ENCODE measurements at places on chromosomes 4 and X.

DNA sequence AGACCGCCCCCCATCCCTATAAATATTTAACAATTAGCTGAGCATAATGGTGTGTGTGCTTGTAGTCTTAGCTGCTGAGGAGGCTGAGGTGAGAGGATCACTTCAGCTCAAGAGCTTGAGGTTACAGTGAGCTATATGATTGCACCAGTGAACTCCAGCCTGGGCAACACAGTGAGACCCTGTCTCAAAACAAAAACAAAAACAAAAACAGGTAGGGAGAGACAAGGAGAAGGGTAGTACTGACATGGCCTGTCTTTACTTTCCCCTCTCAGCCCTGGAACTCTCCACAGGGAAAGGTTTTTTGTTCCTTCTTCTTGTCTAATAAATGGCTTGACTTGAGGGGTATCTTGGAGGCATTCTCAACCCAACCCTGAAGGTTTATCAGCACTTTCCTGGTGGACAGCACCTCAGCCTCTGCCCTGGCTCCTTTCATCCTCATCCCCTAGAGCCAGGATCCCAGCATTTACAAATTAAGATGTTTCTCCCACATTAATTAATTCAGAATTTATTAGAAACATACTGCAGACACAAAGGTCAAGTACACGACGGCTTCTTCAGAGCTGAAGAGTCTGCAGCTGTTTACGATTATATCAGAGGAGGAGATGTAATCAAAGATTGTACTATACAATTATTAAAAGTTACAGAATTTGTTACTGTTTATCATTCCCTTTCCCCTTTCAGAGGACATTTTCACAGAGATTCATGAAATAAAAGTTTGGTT, 131.8 kb downstream of the AFF1 start:
- no peak for DNase-seq

- no peak for DNase-seq
Observed at GRCh38 chrX:153794897-153795816, 689 bp downstream of the SSR4 start.

DNA sequence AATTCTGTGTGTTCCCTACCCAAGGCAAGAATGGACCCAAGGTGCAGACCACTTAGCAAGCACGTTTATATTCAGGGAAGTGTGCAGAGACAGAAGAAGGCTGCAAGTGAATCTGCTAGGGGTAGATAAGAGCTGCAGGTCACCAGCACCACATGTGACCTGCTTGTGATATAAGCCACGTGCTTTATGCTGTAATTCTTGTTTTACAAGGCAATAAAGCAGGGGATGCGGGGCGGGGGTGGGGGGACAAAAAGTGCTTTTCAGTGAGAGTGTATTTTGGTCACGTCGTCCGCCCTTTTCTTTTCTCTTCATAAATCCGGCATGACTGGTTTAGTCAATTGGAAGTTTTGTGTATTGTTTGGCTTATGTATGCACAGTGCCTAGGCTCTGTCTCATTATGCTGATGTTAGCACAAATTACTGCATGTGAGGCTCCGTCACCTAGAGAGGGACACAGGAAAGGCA, 192.7 kb downstream of the RBMX2 start:
- DNase-seq: no peak

- DNase-seq: no peak
Observed at GRCh38 chr4:139822391-139822790, 156.8 kb downstream of the MGST2 start.

DNA sequence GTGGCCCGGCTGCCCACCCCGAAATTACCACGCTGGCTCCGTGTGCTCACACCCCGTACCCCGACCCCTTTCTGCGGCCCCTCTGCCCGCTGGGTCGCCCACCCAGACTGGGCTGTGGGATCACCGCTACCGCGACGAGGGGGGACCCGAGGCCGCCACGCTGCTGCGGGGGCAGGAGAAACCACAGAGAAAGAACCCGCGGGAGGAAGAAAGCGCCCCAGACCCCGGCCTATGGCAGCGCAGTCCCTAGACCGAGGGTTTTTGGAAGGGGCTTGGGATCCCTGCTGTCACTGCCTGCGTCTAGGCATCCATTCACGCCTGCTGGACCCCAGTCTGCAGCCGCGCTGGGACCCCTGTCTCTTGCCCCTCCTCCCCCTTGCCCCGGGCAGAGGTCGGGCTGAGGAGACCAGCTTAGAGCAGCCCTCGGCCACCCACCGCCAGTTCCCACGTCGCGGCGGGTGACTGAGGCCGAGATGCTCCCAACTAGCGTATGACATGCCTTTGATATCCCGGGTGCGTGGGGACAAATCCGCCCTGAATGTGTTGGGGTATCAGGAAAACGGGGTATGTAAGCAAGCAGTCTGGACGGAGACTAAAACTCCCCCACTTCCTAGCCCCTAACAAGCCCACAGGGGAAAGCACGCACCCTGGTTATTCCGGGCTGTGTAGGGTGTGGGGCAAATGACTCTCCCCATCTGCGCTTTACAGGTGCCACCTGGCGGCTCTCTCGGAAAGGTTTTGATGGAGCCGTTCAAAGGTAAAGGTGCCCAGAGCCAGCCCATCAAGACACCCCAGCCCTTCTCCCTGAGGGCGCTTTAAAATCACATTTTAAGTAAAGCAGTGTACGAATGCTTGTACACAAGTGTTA, 862 bp upstream of the INPP4B start:
- no peak for DNase-seq

GRCh38 chr4:83851261-83852084, 315.6 kb downstream of the GPAT3 start:
- DNase-seq: no peak

GRCh38 chr4:138540056-138540800, 298.1 kb upstream of the SLC7A11 start:
- DNase-seq: no peak

DNA sequence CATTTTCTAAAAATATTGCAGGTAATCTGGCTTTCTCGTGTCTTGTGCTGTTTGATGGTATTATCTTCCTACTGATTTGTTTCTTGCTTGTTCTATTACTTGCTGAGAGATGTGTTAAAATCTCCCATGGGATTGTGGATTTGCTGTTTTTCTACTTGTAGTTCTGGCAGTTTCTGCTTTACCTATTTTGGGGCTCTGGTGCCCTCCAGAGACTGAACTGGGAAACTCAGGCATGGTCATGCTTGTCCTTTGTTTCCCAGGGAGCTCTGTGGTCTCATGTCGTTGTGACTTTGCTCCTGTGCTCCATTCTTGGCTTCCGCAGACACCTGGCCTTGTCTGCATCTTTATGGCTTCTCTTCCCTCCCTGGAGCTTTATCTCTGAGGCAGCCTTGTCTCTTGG, 39.5 kb downstream of the NSD2 start:
- DNase-seq: no peak

- DNase-seq: no peak
Observed at GRCh38 chr4:104735174-104735573, 240.5 kb upstream of the CXXC4 start.

DNA sequence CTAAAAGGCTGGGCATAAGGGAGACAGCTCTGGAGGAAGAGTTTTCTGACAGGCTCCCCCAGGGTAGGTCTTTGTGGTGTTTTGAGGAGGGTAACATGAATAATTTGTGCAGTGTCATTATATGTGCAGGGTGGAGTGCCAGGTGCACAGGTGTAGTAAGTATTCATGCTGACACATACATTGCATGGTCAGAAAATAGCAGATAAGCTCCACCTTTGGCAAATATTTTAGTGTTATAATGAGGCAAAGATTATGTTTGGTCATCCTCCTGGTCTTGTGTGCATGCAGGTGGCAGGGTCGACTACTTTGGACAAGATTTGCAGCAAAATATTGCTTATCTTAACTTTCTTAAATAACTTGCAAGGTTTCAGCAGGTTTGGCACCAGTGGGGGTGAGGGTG, 910.4 kb upstream of the PCDH10 start:
- DNase-seq: no peak

DNA sequence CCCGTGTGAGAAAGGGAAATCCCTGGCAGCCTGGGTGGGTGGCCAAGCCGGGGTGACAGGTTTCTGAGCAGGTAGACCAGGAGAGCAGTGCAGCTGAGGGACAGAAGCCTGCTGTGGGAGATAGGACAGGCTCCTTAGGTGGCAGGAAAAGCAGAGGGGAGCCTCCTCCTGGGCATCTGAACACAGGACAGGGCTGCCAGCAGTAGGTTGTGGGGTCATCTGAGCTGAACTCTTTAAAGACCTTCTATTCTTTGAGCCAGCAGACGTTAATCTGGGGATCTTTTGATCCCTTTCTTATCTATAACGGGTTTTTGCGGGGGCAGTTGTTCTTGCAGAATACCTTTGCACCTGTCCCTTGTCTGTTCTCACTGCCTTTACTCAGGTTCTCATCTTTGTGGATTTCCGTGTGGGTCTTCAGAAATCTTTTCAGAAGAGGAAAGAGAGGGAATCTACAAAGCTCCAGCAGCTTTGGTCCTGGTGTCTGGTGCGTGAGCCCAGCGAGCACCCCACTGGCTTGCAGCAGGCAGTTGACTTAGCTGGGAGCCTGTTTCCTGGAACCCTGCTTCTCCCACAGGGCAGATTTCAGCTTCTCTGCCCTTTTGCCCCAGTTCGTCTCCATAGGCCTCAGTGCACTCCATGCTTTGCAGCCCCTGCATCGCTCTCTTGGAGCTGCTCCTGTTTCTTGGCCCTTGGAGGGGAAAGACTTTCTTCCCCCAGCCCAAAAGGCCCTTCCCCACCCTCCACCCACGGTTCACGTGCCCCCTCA, 35.8 kb upstream of the TADA2B start:
- no peak for DNase-seq

- DNase-seq: no peak
Observed at GRCh38 chrX:39137363-39137954, 336.2 kb downstream of the MID1IP1 start.

DNA sequence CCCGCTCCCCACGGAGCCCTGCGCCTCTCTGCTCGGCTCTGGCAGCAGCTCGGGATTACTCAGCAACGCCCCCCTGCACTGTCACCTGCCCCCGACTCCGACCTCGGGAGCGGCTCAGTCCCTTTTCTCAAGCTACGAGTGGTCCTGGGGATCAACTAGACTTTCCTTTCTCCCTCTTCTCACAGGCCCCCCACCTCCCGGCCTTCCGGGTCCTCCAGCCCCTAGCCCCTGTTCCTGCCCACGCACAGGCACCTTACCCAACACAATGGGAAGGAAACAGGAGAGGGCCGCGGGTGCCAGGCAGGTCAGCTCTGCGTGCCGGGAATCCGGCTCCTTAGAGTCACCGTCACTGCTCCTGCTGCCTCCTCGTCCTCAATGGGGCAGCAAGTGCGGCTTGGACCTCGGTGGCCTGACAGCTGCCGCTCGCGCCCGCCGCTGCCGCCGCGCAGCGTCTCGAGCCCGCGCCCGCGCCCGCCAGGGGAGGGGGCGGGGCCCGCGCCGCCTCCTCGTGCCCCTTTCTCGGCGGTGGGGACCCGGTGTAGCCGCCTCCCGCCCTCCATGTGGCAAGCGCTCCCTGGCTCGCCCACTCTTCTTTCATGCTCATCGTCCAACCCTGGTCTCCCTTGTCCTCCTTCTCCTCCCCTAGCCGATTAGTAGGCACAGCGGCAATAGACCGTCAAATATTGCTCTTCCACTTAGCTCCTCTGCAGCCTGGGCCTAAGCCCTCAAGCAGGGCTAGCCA, at the start of gene RAB9B:
TSS of gene RAB9B (minus strand) at position 455 of the 742 bp plus-strand sequence. CDS start 6,473 bp downstream, outside the sequence.
- DNase-seq: peak; percentile 63

GRCh38 chr4:81392164-81392563, 79.5 kb downstream of the RASGEF1B start:
- no peak for DNase-seq

- no peak for DNase-seq
Observed at GRCh38 chr4:22315628-22316027, 200.2 kb downstream of the ADGRA3 start.

- no peak for DNase-seq
Observed at GRCh38 chr4:78748381-78748780, 27.8 kb upstream of the BMP2K start.

DNA sequence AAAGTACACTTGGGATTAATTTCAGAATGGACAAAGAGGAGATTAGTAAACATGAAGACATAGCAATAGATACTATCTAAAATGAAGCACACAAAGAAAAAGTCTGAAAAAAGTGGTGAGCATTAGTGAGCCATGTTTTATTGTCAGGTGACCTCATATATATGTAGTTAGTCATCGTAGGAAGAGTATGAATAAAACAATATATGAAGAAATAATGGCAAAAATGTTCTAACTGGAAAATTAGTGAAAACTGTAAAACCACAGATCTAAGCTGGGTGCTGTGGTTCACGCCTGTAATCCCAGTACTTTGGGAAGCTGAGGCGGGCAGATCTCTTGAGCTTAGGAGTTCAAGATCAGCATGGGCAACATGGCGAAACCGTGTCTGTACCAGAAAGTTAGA, 67.9 kb downstream of the RBPJ start:
- DNase-seq: no peak

DNA sequence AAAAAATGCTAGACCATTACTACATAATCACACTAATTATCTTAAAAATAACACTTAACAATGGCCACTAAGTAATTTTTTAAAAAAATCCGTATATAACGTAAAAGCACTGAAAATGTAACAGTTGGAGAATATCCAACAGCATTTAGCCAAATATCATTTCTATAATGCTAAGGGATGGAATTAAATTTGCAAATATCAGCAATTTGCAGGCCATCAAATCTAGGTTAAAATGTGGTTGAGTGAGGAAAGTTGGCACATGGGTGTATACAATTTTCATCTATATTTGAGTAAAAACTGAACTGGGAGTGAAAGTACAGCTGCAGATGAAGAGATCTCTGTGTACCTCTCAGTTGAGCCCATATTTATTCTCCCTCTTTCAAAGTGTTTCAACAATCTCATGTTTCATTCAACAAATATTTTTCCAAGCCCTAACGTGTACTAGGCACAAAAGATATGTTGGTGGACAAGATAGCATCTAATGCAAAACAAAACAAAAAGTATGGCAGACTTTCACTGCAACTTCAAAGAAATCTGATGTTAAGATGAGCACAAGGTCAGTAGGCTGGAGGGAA, 63.0 kb downstream of the MBNL3 start:
- no peak for DNase-seq

DNA sequence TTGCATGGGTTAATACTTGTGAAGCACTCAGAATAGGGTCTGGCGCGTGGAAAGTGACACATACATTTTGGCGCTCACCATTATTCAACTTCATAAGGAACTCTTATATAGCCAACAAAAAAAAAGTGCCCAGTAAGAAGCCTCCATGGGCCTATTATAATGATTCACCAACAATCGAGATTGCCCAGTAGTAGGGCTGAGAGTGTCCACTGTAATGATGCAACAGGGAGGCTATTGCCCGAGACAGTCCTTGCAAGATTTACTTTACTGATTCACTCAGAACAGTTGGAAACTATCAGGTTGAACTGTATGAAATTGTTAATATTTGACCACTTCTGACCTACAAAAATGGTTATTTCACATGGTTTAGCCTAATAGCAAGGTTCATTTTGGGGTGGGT, 86.0 kb downstream of the PJA1 start:
- no peak for DNase-seq

GRCh38 chr4:121633653-121634052, 63.1 kb downstream of the ANXA5 start:
- DNase-seq: no peak

- DNase-seq: no peak
Observed at GRCh38 chr4:7187691-7188090, 4.6 kb upstream of the SORCS2 start.
